ENCODE measurements at places on chromosomes 4 and X.

GRCh38 chr4:17491196-17491595 is 20.7 kb downstream of the QDPR start:
- DNase-seq, result no peak

DNA sequence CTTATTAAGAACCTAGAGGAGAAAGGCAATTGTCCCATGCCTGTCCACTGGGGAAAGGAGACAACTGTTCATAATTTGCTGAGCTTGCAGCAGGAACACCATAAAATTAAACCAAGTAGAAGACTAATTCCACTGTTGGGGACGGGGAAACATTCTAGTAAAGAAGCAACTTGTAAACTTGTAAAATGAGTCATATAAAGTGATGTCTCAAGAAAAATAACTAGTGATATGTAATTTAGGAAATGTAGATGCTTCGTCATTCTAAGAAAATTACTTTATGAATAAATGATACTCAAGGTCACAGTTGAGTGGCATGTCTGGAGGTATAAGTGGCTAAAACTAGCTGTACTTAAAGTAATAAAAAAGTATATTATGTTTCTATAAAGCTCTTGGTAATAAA is 121.2 kb upstream of the MID1 start:
- no peak for DNase-seq

- no peak for DNase-seq
Measured at GRCh38 chr4:19520939-19521520, 730.7 kb upstream of the SLIT2 start.

DNA sequence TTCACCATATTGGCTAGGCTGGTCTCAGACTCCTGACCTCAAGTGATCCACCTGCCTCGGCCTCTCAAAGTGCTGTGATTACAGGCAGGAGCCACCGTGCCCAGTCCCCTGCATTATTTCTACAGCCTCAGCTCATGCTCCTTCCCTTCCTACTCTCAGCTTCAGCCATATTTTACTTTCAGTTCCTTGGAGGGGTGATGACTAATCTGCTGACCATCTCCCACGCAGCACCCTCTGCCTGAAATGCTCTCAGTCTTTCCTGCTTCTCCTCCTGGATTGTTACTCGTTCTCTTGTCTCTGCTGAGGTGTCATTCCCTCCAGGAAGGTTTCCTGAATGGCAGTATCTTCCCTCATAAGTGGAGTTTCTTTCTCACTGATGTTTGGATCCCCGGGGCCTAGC is 63.3 kb downstream of the MOSPD2 start:
- no peak for DNase-seq

GRCh38 chr4:77734928-77735327 is 84.2 kb downstream of the CNOT6L start:
- DNase-seq, result peak; percentile 4

- DNase-seq, result no peak
Measured at GRCh38 chr4:3340038-3340699, 47.3 kb downstream of the RGS12 start.

DNA sequence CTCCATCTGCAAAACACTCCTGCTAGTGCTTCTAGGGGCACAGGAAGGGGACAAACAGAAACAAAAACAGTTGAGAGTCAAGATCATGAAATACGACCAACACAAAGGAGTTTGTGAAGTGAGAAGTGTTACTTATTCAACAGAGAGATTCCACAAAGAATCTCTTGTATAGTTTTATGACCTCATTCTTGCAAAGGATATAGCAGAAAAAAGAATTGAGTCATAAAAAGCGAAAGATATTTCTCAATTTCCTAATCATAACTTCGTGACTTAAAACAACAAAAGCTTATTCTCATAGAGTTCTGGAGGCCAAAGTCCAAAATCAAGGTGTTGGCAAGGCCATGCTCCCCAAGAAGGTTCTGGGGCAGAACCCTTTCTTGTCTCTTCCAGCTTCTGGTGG is 40.7 kb downstream of the TIGD4 start:
- no peak for DNase-seq

GRCh38 chr4:24809815-24810405 is 14.5 kb downstream of the SOD3 start:
- no peak for DNase-seq

DNA sequence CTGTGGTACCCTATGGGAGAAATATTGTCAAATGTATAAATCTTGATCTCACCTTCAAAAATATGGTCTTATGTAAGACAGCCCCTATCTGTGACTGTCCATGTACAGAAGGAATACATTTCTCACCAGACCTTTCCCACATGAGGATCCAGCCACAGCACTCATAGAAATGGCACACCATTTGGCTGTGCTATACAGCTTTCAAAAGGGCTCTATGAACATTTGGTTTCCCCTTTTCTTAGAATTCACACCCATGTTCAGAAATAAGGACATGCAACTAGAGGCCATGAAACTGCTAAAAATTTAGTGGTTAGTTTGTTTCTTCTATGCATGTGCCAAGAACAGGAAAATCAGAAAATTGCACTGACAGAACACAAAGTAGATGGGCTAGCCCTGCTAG is 62.7 kb downstream of the ANTXR2 start:
- DNase-seq, result no peak

DNA sequence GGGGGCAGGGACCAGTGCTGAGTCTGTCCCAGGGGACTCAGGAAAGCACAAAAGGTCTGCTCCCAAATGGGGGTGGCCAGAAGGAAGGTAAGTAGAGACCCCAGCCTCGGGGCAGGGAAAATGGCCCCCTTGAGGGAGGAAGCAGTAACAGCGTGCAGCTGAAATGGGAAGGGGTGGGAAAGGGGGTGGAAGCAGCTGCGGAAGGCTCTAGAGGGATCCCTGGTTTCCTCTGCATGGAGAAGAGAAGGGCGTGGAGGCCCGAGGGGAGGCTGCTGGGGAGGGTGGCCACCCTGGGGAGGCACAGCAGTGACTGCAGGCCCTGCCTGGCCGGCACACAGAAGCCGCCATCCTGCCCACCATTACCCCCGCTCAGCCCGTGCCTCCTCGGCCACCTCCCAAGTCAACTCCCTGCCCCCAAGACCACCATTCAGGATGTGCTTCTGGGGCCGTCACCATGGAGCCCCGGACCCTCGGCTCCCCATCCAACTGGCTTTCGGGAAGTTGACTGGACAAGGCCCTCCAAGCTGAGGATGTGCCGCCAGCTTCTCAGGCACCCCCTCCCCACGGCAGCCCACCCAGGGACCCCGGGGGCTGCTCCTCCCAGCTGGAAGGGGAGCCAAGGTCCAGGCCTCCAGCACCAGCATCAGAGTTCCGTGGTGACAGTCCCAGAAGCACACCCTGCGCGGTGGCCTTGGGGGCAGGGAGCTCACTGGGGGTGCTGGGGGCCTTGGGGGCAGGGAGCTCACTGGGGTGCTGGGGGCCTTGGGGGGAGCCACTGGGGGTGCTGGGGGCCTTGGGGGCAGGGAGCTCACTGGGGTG is 23.6 kb downstream of the CFAP99 start:
- DNase-seq, result no peak

DNA sequence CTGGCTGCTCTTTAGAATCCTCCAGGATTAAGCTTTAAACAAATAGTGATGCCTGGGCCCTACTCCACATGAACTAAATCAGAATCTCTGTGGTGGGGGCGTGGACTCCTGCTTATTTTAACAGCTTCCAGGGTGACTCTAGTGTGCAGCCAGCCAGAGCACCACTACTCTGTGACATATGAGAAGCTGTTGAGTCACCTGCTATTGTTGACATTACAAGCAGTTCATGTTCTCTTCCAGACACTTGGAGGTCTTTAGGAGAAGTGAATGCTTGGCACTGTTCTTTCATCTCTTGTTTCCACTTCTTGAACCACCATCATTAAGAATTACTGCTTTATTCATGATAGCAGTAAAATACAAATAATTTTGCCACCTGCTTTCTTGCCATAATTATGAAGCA is 426 bp upstream of the C4orf51 start:
- DNase-seq, result no peak

DNA sequence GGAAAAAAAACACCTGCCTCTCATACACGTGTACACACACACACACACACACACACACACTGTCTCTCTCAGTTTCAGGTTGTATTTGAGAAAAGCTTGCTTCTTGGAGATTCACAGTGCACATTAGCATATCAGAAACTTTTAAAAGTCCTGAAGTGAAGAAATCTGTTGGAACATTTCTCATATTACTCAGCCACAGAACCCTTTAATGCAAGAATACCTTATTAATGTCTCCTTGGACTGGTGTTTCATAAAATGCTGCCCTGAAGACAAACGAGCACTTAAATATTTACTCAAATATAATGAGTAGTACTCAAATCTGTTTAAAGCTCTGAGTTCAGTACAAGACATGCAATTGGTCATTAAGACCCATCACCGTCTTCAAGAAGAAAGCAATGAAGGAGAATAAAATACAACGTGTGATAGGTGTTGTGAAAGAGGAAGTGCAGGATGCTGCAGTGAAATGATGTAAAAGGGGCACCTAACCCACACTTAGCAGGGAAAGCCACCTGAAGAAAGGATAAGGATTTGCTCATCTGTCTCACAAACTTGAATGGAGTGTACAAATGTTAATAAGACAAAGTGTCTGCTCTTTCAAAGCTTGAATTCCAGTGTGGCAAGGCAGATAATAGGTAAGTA is 57.0 kb downstream of the DCLK2 start:
- no peak for DNase-seq

DNA sequence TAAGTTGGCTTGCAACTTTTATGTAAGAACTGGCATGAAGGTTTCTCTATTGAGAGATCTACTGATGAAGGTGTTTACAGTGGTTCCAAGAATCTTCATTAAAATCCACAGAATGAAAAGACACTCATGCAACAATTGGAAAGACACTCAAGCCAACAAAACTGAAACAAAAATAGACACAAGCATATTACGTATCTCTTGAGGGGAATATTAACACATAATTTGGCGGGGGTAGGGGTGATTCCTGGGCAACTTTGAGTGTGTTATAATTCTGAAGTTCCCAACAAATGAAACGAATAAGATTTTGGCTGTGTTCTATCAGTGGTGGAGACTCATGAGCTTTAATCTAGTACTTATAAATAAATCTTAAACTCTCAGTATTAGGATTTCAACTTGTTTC is 75.1 kb downstream of the SPATA18 start:
- no peak for DNase-seq

GRCh38 chrX:42079968-42080367 is 156.6 kb upstream of the CASK start:
- DNase-seq, result no peak

DNA sequence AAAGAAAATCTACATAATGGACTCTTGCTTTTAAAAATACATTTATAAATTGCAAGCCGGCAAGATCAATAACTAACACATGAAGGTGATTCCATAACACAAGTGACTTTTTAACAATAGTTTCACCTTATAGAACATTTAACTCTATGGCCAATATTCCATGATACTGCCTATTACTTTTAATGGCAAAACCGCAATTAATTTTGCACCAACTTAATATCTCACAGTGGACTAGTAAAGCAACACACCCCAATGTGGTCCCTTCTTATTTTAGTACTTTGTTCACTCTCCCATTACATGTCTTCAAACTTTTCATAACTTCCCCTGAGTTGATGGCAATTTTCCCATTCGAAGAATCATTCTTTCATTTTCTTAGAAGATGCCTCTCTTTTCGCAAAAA is 351.6 kb upstream of the F9 start:
- DNase-seq, result no peak

GRCh38 chr4:123398066-123398852 is 1.7 kb downstream of the SPRY1 start:
- peak; percentile 51 for DNase-seq

Measured in CD4-positive, alpha-beta T cell (primary cell).